ENCODE measurements at places on chromosomes 11 and 22.

- no peak for DNase-seq
These were observed 513.0 kb downstream of the RAB38 start for GRCh38 chr11:87662287-87662686.

GRCh38 chr22:38012604-38013072, 28.3 kb upstream of the SOX10 start:
- no peak for DNase-seq

- DNase-seq = peak; percentile 66
These were observed 726 bp downstream of the PKNOX2 start for GRCh38 chr11:125165111-125165842.

DNA sequence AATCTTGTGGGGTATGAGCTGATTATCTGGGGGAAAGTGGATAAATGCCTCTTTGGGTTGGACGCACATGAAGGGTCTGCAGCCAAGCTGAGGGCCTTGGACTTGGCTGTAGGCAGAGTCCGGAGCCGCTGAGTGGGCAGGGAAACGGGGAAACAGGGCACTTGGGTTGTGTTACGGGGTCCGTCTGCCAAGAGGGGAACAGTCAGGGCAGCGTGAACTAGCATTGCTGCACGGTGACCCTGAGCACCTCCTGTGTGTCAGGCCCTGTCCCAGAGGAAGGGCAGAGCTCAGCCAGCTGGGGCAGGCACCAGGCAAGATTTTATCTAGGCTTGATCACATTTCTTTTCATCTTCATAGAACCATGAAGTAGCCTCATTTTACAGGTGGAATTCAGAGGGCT, 11.9 kb downstream of the FAM83F start:
- no peak for DNase-seq

DNA sequence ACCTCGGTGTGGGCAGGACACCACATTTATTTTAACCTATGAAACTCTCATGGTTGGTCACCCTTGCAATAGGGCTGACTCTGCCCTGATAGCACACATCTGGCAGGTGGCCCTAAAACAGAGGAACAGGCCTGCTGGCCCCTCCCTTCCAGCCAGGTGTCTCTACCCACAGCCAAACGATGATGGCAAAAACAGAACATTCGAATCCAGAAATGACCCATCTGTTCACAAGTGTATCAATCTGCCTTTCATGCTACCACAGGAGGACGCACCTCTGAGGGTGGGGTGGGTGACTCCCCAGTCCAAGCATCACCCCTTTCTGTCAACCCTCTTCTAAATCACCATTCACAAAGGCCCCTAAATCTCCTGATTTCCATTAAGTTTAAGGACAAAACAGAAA, 118.1 kb downstream of the ETS1 start:
- no peak for DNase-seq

- DNase-seq = no peak
These were observed 14.7 kb downstream of the UBTFL1 start for GRCh38 chr11:90100431-90100830.

- no peak for DNase-seq
These were observed 93.4 kb upstream of the DRD2 start for GRCh38 chr11:113568566-113568965.

DNA sequence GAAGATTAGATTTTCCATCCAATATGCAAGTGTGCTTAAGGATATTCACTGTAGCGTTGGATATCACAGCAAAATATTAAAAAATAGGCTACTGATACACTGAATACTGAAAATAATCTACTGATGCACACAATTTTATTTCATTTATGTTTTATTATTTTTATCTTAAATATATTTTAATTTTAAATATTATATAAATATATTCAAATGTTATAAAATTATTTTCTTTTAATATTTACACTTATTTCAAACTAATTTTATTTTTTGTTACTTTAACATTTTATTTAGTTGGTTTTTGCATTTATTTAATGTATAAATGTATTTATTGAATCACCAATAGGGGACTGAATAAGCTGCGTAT, 12.3 kb downstream of the MMP3 start:
- DNase-seq = no peak

- DNase-seq = no peak
These were observed 22.7 kb upstream of the CECR2 start for GRCh38 chr22:17346578-17346977.

- DNase-seq = no peak
These were observed 80.8 kb downstream of the NAT10 start for GRCh38 chr11:34185926-34186841.

GRCh38 chr11:46590740-46591605, 2.9 kb downstream of the AMBRA1 start:
- DNase-seq = no peak

- no peak for DNase-seq
These were observed 157.6 kb downstream of the FCHSD2 start for GRCh38 chr11:72984453-72985077.

DNA sequence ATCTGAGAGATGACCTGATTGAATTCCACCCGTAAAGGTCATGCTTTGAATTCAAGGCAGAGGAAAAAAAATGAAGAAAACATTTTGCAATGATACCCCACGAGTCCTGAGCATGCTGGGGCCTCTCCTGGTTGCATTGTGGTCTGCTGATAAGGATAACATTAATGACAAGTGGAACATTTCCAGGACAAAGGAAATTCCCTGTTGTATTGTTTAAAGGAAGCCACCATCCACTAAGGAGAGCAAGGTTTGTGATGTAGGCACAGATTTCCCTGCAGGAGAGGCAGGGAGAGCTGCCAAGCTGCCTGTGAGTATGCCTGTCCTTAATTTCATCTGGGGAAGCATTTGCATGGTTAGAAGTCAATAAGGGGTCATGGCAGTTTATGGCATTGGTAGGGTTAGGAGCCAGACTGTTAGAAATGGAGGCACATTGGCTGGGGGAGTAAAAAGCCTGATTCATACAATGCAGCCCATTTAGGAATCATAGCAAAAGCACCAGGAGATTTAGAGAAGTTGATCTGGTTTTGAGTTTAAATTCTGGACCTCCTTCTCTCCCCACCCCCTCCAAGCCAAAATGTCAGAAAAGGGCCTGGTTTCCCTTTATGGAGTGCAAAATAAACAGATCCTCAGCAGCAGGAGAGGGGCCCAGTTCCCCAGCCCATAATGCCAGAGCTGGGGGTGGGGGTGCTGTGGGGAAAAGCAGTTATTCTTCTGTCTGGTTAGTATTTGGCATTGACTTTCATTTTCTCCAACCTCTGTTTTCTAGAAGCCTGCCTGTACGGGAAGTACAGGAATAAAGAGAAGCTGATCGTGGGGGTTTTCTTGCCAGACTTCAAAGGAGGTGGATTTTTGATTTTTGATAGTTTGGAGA, 22.1 kb downstream of the FLI1 start:
- DNase-seq = peak; percentile 73

- DNase-seq = no peak
These were observed 7.7 kb upstream of the SIPA1 start for GRCh38 chr11:65630215-65630614.

- DNase-seq = no peak
These were observed 3.5 kb downstream of the CXCR5 start for GRCh38 chr11:118887206-118887605.

DNA sequence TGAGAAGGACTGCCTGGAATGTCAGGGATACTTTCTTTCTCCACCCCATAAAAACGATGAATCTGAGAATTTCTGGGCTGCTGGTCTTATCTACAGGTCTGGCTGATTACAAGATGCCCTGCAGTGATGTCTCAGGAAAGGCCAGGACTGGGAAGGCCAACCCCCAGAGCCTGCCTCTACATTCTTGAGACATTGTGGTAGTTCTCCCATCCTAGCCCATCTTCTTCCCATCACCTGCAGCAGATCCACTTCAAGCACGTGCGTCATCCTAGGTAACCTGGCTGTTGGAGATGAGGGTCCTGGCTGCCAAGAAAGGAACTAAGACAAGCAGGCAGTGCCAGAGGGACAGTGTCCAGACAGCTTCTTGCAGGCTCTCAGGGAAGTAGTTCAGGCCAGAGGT, 44.1 kb upstream of the E2F8 start:
- no peak for DNase-seq

GRCh38 chr11:84671325-84671999, 955.7 kb downstream of the DLG2 start:
- peak; percentile 6 for DNase-seq

- DNase-seq = no peak
These were observed 13.4 kb downstream of the OTOG start for GRCh38 chr11:17560281-17561110.

GRCh38 chr11:8329336-8329735, 65.7 kb upstream of the LMO1 start:
- DNase-seq = no peak

DNA sequence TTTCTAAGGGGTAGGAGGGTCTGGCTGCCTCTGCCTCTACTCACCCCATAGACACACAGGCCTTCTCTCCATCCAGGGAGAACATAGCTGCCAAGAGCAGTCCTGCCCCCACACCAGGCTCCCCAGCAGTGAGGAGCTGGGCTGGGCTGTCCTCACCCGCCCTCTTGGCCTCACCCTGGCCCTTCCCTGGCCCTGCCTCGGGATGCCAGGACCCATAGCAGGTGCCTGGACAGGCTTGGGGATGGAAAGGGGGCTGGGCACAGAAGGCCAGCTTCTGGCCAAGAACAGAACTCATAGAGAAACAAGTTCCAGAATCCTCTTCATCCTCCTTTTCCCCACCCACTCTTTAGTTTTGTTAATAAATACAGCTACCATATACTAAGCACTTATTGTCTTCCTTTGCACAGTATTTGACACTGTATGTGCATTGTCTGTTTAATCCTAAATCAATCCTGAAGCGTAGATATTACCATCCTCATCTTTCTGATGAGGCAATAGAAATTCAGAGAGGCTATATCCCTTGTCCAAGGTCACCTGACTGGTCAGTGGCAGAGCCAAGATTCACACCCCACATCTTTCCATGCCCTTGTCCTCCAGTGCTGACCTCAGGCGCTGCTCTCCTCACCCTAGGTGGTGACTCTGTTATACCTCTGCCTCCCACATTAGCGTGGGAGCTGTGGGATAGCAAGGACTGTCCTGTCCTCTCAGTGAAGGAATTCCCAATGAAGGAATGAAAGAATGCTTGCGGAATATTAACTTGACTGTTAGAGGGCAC, 22.0 kb upstream of the MYOD1 start:
- no peak for DNase-seq

DNA sequence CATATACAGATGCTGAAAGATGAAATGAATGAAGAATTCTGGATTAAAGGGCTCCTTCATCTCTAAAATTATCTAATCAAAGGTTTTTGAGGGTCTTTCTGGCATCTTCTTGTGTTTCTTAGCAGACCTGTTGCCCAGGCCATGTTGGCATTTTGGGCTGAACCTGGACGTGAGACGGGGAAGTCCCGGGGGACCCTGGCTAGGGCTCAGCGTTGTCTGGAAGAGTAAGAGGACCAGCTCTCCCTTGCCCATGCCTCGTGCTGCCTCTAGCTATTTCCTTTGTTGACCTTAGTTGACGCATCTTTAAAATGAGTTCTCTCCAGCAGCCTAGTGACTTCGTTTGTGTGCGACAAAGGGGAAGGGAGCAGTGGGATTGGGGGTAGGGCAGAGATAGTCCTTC, 152.2 kb downstream of the ST3GAL4 start:
- DNase-seq = no peak

DNA sequence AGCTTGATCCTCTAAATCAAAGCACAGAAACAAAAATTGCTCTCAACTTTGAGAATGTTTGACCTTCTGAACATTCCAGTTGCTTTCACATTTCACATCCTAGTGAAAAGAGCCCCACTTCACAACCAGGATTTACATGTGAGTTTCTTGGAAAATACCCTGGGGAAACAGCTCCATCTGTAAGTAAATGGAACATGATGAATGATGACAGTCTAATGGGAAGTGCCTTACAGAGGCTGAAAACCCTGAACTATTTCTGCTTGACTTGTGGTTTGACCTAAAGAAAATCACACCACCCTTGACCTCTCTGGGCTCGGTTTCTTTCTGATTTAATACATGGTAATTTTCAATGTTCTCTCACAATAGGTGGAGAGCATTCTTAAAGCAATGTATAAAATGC, 499.4 kb upstream of the API5 start:
- no peak for DNase-seq

GRCh38 chr22:37067428-37067827, 15.9 kb downstream of the KCTD17 start:
- DNase-seq = no peak

Data from mesenchymal stem cell (in vitro differentiated cells and primary cell).